Neuronal stem cell (in vitro differentiated cells): ENCODE measurements at places on chromosomes 3 and 15.
A peak's percentile ranks its signal among the peaks of the same experiment; 100 is the strongest.

- no peaks in the 10 kb centered on the region for H3K27me3 ChIP-seq
- H3K4me1 ChIP-seq, result peaks cover 10% of the 10 kb centered on the region
- H3K27ac ChIP-seq, result no peak overlapping the region
- no peak overlapping the region for H3K4me3 ChIP-seq
Measured at GRCh38 chr3:140501061-140501769, 176.6 kb upstream of the TRIM42 start.

GRCh38 chr15:75731248-75732151 lies 18.9 kb upstream of the CSPG4 start:
- peaks cover 3% of the 10 kb centered on the region for H3K27me3 ChIP-seq
- H3K4me3 ChIP-seq, result no peak overlapping the region
- peaks cover 3% of the 10 kb centered on the region for H3K4me1 ChIP-seq
- H3K27ac ChIP-seq, result no peak overlapping the region

- H3K4me3 ChIP-seq, result no peak overlapping the region
- H3K36me3 ChIP-seq, result no peaks in the 10 kb centered on the region
- no peak overlapping the region for H3K27ac ChIP-seq
- no peaks in the 10 kb centered on the region for H3K4me1 ChIP-seq
- H3K27me3 ChIP-seq, result no peaks in the 10 kb centered on the region
- no peak for DNase-seq
Measured at GRCh38 chr3:127908951-127909350, 6.1 kb upstream of the KBTBD12 start.

GRCh38 chr3:17194116-17194515 lies 309.4 kb downstream of the PLCL2 start:
- no peaks in the 10 kb centered on the region for H3K4me1 ChIP-seq
- no peak overlapping the region for H3K27ac ChIP-seq
- H3K4me3 ChIP-seq, result no peak overlapping the region
- H3K36me3 ChIP-seq, result no peaks in the 10 kb centered on the region

DNA sequence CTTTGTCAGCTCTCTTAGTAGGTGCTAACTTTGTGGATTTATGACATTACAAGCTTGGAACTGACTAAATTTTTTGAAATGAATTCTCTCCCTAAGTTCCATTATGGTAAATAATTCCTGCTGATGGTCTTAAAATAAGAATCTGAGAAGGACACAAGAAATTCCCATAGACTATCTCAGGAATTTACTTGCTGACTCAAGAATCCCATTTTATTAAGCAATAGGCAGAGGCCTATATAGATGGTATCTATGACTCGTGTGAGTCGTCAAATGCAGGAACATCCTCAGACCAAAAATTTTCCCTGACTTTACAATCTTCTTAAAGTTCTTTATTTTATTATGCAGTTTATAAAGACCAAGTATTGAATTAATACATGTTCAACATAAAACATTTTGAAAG lies 30.7 kb upstream of the CBLB start:
- no peak overlapping the region for H3K27ac ChIP-seq
- DNase-seq, result no peak
- H3K27me3 ChIP-seq, result no peaks in the 10 kb centered on the region

DNA sequence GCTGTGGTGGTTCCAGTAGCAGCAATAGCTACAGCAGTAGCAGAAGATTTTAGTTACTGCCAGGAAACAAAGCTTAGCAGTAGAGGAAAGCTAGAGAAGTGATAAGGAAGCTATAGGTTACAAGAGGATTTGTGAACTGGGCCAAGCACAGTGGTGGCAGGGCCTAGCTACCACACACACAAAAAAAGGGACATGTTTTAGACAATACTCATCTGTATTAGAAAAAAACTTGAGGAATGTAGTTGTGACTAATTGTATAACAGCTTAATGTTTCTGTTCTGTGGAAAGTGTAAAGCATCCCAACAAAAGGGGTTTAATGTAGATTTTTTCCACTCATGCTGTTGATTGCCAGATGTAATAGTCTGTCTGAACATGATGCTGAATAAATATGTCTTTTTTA lies 29.9 kb upstream of the PFN2 start:
- H3K4me3 ChIP-seq, result no peak overlapping the region
- H3K36me3 ChIP-seq, result no peaks in the 10 kb centered on the region
- no peak overlapping the region for H3K27ac ChIP-seq
- no peaks in the 10 kb centered on the region for H3K27me3 ChIP-seq

- no peaks in the 10 kb centered on the region for H3K4me1 ChIP-seq
- H3K36me3 ChIP-seq, result no peaks in the 10 kb centered on the region
- H3K27me3 ChIP-seq, result peaks cover under 1% of the 10 kb centered on the region
- no peak overlapping the region for H3K4me3 ChIP-seq
Measured at GRCh38 chr15:69731081-69731330, 278.4 kb downstream of the RPLP1 start.

- no peak for DNase-seq
- peaks cover 45% of the 10 kb centered on the region for H3K27me3 ChIP-seq
- no peaks in the 10 kb centered on the region for H3K36me3 ChIP-seq
- H3K27ac ChIP-seq, result no peak overlapping the region
- H3K4me3 ChIP-seq, result no peak overlapping the region
- no peaks in the 10 kb centered on the region for H3K4me1 ChIP-seq
Measured at GRCh38 chr3:128504533-128504915, 11.5 kb upstream of the GATA2 start.

GRCh38 chr3:129378949-129379348 lies 49.5 kb downstream of the EFCAB12 start:
- DNase-seq, result no peak
- no peaks in the 10 kb centered on the region for H3K36me3 ChIP-seq
- H3K27me3 ChIP-seq, result no peaks in the 10 kb centered on the region
- H3K4me3 ChIP-seq, result no peak overlapping the region

DNA sequence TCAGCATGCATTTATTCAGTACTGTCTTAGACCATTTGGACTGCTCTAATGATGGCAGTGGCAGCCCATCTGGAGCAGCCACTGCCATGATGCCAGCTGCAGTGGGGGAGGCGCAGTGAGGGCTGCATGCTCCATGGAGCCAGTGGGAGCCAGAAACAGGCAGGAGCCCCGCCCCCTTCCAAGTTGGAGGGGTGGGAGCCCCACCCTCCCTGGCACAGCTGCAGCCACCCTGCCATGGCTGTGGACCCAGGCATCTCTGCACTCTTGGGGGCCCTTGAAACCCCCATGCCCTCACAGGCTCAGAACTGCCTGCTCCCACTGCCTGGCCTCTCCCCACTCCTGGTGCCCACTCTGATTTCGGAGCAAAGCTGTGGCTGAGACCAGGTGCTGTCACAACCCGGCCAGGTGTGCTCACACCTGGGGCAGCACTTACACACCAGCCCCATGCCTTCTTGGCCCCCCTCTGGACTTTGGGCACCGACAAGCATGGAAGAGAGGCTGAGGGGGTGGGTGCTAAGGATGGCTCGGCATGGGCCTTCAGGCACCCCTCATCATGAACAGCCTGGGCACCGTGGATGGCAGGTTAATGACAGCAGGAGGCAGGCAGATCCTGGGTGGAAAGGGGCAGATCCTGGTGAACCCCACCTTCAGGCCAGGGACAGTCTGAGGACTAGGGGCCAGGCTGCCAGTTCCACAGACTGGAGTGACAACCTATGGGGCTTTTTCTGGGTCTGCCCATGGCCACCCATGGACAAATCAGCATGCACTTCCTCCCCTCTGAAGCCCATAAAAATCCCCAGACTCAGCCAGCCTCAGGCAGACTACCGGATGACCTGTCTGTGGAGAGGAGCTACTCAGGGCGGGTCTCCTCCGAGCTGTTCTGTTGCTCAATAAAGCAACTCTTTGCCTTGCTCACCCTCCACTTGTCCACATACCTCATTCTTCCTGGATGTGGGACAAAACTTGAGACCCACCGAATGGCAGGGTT lies 18.3 kb downstream of the TBC1D21 start:
- no peak overlapping the region for H3K4me3 ChIP-seq
- H3K36me3 ChIP-seq, result no peaks in the 10 kb centered on the region
- peaks cover 14% of the 10 kb centered on the region for H3K4me1 ChIP-seq
- H3K27ac ChIP-seq, result no peak overlapping the region
- peaks cover 15% of the 10 kb centered on the region for H3K27me3 ChIP-seq

- H3K4me3 ChIP-seq, result no peak overlapping the region
Measured at GRCh38 chr3:52798978-52799476, 4.4 kb downstream of the ITIH3 start.

DNA sequence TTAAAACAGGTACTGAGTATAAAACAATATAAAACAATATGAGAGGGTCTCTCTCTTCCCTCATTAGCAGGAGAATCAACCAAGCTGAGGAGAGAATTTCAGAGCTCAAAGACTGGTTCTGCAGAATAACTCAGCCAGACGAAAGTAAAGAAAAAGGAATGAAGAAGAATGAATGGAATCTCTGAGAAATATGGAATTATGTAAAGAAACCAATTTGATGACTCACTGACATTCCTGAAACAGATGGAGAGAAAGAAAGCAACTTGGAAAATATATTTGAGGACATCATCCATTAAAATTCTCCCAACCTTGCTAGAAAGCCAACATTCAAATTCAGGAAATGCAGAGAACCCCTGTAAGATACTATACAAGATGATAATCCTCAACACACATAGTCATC lies 630.9 kb downstream of the PYDC2 start:
- DNase-seq, result no peak
- H3K4me3 ChIP-seq, result no peak overlapping the region
- peaks cover 2% of the 10 kb centered on the region for H3K4me1 ChIP-seq
- no peak overlapping the region for H3K27ac ChIP-seq

DNA sequence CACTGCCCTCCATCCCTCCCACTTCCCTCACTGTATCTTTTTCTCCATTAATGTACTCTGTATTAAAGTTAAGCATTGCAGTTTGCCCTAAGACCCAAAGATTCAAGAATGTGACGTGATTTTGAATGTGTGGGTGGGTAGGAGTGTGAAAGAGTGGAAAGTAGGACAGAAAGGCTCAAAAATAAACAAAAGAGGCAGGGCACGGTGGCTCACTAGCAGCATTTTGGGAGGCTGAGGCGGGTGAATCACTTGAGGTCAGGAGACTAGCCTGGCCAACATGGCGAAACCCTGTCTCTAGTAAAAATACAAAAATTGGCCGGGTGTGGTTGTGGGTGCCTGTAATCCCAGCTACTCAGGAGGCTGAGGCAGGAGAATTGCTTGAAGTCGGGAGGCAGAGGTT lies 18.4 kb downstream of the TFRC start:
- no peak overlapping the region for H3K4me3 ChIP-seq
- no peaks in the 10 kb centered on the region for H3K4me1 ChIP-seq
- no peaks in the 10 kb centered on the region for H3K27me3 ChIP-seq

- DNase-seq, result no peak
- H3K27me3 ChIP-seq, result peaks cover 19% of the 10 kb centered on the region
- peaks cover 4% of the 10 kb centered on the region for H3K4me1 ChIP-seq
Measured at GRCh38 chr3:13892304-13892703, 12.4 kb upstream of the WNT7A start.

- H3K4me1 ChIP-seq, result peaks cover 16% of the 10 kb centered on the region
- DNase-seq, result no peak
- no peaks in the 10 kb centered on the region for H3K36me3 ChIP-seq
- no peak overlapping the region for H3K4me3 ChIP-seq
Measured at GRCh38 chr3:127748754-127749327, 73.5 kb downstream of the MGLL start.

- H3K27ac ChIP-seq, result no peak overlapping the region
- no peaks in the 10 kb centered on the region for H3K4me1 ChIP-seq
- H3K27me3 ChIP-seq, result peaks cover 12% of the 10 kb centered on the region
- H3K4me3 ChIP-seq, result no peak overlapping the region
Measured at GRCh38 chr3:38327335-38328009, 19.1 kb upstream of the XYLB start.

DNA sequence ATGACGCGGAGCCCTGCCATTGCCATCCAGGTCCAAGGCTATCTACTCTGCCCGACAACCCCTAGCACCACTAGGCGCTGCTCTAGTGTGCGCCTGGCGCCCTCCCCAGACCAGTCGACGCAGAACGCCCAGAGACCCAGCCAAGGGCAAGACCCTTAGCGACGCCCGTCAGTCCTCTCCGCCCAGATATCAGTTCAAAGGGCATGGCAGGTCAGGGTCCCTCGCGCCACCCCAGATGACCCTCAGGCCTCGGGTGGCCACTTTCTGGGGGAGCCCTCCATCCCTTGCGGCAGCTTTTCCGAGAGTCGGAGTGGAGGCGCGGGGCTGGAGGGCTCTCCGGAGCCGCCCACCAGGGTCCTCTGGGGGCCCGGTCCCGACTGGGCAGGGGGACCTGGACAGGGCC lies 371 bp upstream of the CLSTN2 start:
- H3K4me3 ChIP-seq, result peak overlapping the region; percentile 34
- H3K4me1 ChIP-seq, result peaks cover 7% of the 10 kb centered on the region
- H3K27me3 ChIP-seq, result peaks cover 21% of the 10 kb centered on the region
- H3K27ac ChIP-seq, result no peak overlapping the region
- peak; percentile 57 for DNase-seq
- H3K36me3 ChIP-seq, result no peaks in the 10 kb centered on the region

DNA sequence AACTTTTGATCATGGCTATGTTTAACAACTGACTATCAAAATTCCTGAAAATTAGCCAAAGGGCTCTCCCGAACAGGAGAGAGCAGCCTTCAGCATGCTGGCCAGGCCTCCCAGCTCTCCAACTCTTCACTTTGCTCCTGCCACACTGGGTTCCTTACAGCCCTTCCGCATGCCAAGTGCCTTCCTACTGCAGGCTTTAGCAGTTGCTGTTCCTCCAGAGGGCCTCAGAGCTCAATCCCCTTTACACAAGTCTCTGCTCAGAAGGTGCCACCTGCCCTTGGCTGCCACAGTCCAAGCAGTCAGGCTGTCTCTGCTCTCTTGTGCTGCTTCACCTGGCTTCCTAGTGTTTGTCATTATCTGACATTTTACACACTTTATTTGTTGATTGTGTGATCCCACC lies 553.1 kb upstream of the PPP2R3A start:
- no peak overlapping the region for H3K4me3 ChIP-seq
- DNase-seq, result no peak
- H3K27ac ChIP-seq, result no peak overlapping the region
- H3K36me3 ChIP-seq, result no peaks in the 10 kb centered on the region

- H3K27ac ChIP-seq, result no peak overlapping the region
- H3K36me3 ChIP-seq, result no peaks in the 10 kb centered on the region
- peaks cover 10% of the 10 kb centered on the region for H3K4me1 ChIP-seq
- H3K27me3 ChIP-seq, result no peaks in the 10 kb centered on the region
- DNase-seq, result peak; percentile 33
Measured at GRCh38 chr15:69357773-69358771, 56.1 kb upstream of the KIF23 start.

GRCh38 chr3:127990051-127990450 lies 62.2 kb upstream of the SEC61A1 start:
- H3K36me3 ChIP-seq, result no peaks in the 10 kb centered on the region
- peaks cover 17% of the 10 kb centered on the region for H3K27me3 ChIP-seq
- H3K4me3 ChIP-seq, result no peak overlapping the region

DNA sequence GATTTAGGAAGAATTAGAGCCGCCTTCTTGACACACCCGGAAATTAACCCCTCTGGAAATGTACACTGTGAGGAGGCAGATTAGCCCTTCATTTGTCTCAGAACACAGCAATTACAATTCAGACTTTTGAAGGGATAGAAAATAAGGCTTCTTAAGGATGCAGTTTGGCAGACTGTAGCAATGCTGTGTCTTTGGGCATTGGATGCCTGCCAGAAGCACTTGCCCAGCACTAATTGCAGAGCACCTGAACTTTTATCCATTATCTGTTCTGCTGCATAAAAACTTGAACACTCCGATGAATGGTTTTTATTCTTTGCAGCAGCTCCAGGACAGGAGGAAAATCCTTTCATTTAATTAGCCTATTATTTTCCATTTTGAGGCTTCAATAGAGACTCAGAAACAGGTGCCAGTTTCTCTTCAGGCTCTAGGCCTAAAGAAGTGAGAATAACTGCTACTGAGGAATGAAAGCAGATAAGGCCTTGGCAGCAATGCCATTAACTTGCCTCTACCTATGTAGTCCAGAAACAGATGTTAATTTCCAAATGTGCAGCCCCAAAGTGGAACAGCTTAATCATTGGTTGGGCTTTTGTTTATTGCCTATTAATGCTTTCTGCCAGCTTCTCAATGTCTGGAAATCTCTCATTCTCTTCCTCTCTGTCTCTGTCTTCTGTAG lies 418.5 kb downstream of the NSUN3 start:
- no peak overlapping the region for H3K27ac ChIP-seq
- no peaks in the 10 kb centered on the region for H3K4me1 ChIP-seq
- no peaks in the 10 kb centered on the region for H3K36me3 ChIP-seq
- DNase-seq, result no peak
- H3K4me3 ChIP-seq, result no peak overlapping the region
- H3K27me3 ChIP-seq, result no peaks in the 10 kb centered on the region
